ENCODE measurements at places on chromosomes 2 and 18. TPM values are rescaled to one million over a fixed set of nuclear protein-coding genes. Genes with fewer than 3 reads are reported as not detected.

Gene FBXO15
- polyA plus RNA-seq = 4.8 TPM

Gene MATN3
- polyA plus RNA-seq = 8.6 TPM

Gene GBX2
- polyA plus RNA-seq = not detected

Gene TXNDC2
- not detected for polyA plus RNA-seq

Gene AQP12B
- 0.05 TPM for polyA plus RNA-seq

Gene ANKRD62
- not detected for polyA plus RNA-seq

Gene PDE11A
- 0.18 TPM for polyA plus RNA-seq

Gene CNDP1
- polyA plus RNA-seq = 0.28 TPM

Gene POU3F3
- not detected for polyA plus RNA-seq

Gene RIT2
- polyA plus RNA-seq = not detected

Gene SKOR2
- not detected for polyA plus RNA-seq

Gene CYP1B1
- 1.5 TPM for polyA plus RNA-seq

Gene RTP5
- not detected for polyA plus RNA-seq

DNA sequence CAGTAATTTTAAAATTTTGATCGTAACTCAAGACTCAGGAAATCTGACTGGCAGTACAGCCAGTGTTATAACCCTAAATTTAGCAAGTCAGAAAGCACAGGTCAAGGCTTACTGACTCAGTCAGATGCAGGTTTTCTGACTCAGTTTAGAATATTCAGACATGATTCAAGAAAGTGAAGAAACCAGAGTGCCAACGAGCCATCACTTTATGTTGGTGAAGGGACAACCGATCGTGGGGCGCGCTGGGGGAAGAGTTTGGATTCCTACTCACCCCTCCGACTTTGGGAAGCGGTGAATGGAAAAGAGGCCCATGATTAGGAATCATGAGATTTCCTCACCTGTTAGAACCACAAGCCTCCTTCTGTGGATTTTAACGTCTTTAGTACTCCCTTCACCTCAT is 998 bp downstream of the RNF149 start:
- DNase-seq = no peak

- no peak for DNase-seq
Measured at GRCh38 chr2:85178980-85179411, 45.8 kb downstream of the TCF7L1 start.

DNA sequence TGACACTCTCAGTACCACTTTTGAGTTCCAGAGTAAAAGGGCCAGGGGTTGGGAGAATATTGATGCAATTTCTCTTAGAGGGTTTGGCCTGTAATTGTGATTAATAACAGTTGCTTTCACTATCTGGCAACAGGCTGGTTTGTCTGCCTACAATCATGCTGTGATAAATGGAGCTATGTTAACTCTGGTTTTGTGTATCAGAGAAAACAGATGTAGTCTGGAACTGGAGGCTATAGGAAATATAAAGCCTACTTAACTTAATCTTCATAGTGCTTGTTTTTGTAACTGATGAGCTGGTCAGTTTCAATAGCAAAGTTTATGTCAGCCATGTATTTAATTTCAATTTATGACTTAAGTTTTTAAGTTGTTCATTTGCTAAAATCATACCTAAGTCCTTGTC is 138.0 kb downstream of the AGPS start:
- DNase-seq = no peak

- DNase-seq = no peak
Measured at GRCh38 chr2:100470182-100470581, at the start of gene NMS. NMS (plus strand) TSS chr2:100470482; CDS start chr2:100470489, 7 bp downstream.

DNA sequence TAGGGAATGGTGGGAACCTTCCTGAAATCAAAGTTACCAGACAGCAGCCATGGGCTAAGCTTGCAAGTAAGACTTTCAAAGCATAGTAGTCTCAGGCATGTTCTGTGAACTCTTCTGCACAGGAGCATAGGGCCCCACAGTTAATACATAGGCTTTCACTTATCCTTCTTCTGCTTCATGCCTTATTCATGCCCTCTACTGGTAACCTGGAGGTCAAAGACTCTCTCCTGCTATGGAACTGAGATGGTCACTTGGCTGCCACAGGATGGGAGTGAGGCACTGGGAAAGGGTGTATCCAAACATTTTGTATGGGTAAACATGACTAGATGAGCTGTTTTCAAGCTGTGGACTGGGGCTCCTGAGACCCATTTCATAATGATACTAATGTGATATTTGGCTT is 49.1 kb upstream of the ZNF638 start:
- DNase-seq = no peak

GRCh38 chr2:47293976-47294375 is 109.0 kb upstream of the MSH2 start:
- no peak for DNase-seq

- DNase-seq = peak; percentile 79
Measured at GRCh38 chr2:201235860-201236811, 24.2 kb upstream of the CASP8 start.

- no peak for DNase-seq
Measured at GRCh38 chr2:221389421-221389820, 182.7 kb downstream of the EPHA4 start.

DNA sequence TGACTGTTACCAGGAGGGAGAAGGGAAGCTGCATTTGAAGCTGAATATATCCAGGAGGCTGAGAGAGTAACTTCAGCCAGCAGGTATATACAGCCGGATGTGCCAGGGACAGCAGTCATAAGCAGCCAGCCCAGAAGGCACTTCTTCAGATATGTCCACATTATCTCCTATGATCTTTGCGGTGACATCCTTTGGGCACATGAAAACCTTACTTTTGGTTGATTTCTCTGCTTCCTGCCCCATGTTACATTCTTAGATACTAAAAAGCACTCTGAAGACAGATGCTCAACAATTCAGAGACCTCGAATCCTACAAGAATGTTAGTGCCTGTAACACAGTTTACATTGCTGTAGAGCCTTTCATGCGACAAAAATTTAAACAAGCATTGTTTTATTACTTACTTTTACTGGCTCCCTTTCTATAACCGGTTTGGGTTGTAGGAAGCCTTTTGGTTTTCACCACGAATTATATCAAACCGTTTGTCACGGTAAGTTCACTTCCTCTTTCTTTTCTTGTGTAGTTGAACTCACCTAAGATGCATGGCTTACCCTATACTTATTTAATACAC is 50.3 kb upstream of the TLK1 start:
- DNase-seq = no peak

DNA sequence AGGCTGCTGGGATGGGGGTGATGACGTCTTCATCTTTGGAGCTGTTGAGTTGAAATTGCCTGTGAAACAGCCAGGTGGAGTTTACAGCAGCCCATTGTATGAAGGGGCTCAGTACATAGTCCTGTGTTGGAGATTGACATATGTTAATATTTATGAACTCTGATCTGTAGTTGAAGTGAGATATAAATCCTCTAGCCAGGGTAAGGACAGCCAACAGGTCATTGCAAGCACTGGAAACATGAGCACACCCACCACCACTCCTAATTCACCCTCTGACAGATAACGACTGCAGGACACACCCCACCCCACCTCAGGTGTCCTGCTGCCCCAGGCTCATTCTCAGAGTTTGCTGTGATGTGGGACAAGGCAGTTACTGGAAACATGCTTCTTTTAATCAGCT is 112.4 kb upstream of the TRIB2 start:
- DNase-seq = no peak

GRCh38 chr18:35201256-35201931 is 39.4 kb upstream of the ZNF397 start:
- no peak for DNase-seq

GRCh38 chr2:215140166-215140707 is 1.8 kb upstream of the ABCA12 start:
- no peak for DNase-seq

- peak; percentile 19 for DNase-seq
Measured at GRCh38 chr2:206086716-206087350, 859 bp upstream of the INO80D start.

- no peak for DNase-seq
Measured at GRCh38 chr2:3151153-3151918, 226.3 kb downstream of the EIPR1 start.

DNA sequence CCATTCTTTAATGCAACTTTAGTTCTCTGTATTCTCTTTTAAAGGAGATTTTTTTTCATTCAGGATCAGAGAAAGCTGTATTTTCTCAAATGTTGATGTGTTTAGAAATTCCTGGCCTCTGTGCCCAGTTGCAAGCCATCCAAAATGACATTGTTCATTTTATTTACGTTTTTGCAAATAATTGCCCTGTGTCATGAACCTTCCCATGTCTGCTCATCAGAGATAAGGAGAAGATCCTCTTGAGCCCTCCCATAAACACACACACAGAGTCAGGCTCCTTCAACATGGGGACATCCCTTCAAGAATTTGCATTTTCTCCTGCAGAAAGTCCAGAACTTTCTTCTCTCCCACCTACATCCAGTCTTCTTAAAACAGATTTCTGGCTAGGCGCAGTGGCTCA is 258.8 kb downstream of the GBX2 start:
- no peak for DNase-seq

- DNase-seq = no peak
Measured at GRCh38 chr2:238129166-238130010, 9.1 kb upstream of the KLHL30 start.

DNA sequence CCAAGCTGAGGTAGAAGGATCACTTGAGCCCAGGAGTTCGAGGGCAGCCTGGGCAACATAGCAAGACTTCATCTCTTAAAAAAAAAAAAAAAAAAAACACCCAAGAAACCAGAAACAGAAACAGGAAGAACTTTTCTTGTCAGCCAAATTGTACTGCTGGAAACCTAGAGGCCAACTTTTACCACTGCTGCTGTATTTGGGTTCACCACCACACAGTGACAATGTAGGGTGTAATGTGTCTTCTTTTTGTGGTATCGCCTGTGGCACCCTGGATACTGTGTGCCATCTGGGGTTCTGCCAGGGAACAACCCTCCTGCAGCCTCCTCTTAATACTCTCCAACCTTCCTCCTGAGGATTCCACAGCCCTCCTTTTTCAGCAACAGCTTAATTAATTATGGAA is 72.6 kb downstream of the STK39 start:
- DNase-seq = no peak

DNA sequence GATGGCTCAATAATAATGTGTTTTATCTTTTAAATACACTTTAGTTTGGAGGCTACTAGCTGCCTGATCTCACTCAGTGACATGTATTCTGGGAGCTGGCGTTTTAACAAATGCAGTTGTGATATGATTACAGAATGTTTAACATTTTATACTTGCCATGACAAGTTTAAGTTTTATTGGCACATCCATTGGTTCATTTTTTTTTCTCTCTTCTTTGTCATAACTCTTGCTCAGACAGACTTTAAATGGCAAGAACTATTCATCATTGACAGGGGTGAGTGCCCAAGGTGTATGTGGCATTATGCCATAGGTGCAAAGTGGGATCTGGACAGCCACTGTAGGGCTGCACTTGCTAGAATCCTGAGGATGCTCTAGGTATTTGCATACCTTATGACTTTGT is 72.1 kb upstream of the MYL1 start:
- no peak for DNase-seq

DNA sequence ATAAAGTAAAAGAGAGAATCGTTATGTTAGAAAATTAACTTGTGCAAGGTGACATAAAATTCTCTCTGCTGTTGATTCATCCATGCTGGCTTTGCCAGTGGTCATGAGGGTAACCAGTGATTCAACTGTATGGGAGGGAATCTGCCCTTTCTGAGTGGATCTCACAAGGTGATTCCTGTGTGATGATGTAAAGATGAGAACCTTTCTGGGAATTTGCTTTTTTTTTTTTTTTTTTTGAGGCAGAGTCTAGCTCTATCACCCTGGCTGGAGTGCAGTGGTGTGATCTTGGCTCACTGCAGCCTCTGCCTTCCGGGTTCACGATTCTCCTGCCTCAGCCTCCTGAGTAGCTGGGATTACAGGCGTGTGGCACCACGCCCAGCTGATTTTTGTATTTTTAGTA is 23.3 kb downstream of the RAB31 start:
- DNase-seq = no peak

DNA sequence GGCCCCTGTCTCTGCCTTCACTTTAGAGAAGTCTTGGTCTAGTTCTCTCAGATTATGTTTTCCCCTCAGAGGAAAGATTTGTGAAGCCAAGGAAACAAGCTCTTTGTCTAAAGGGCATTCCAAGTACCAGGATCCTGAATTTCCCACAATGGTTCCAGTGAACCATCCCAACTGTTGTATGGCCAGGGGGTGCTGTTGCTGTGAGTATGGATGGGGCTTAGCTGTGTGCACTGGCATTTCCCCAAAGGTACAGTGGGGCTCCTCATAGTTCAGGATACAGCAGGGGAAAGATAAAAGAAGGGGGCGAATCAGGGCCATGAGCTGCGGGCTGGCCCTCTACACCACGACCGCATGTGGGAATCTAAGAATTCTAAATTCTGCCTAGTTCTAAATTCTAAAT is 1154.0 kb upstream of the FANCL start:
- DNase-seq = no peak

DNA sequence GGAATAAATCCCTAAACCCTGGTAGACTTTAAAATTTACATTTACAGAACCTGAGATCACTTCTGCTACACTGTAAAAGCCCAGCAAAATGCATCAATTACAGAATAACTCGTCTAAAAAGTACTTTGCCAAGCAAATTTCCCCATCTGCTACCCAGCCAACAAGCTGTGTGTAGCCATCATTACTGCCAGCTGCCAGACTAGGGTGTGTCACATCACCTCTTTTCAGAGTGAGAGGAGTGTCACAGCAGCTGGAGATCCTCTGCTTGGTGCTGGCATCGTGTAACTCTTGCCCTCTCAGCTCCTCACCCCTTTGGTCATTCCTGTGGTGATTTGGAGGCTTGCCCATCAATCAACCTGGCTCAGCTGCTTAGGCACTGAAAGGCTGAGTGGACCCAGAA is 340.4 kb upstream of the MMADHC start:
- no peak for DNase-seq

DNA sequence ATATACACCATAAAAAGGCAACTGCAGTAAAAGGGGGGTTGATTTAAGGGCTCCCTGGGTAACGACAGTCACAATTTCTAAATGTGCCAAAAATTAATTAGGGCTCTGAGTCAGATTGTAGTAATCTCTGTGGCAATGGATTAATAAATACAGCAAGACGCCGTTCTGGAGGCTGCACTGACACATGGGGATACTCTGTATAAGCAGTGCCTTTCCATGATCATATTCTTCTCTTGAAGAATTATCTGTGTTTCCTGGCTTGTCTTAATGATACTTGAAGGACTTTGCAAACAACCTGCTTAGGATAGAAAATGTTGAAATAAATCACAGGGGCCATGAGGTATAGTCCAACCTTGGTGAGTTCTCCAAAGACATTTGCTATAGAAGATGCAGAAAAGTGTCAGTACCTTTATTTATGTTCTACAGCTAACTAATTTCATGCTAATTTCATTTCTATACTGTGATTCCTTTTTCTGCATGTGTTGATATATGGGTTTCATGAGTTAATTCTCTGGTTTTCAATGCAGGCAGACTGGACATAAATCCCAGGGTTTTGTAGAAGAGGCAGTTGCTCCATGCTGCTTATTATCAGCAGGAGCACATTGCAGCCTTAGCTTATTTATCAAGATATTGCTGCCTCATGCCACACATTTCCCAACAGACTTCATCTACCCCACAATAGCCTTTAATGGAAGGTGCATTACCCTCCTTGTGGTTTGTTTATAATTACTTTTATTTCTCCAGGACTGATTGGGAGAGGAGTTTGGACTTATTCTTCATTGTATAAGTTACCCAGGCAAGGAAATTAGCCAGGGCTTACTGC is 54.8 kb downstream of the HNMT start:
- no peak for DNase-seq

GRCh38 chr2:191176801-191177438 is 26.1 kb upstream of the STAT4 start:
- no peak for DNase-seq

GRCh38 chr18:2515171-2515787 is 56.0 kb downstream of the METTL4 start:
- DNase-seq = no peak

- no peak for DNase-seq
Measured at GRCh38 chr2:37568565-37568964, 102.9 kb downstream of the CDC42EP3 start.
